ENCODE measurements at places on chromosomes 3 and 15.
A peak's percentile ranks its signal among the peaks of the same experiment; 100 is the strongest.

GRCh38 chr3:121660356-121661171 lies at the start of gene HCLS1:
Gene HCLS1, minus strand, starts transcription at chr3:121660903. Its CDS starts 2,556 bp downstream, at chr3:121658347.
- DNase-seq: peak; percentile 68

DNA sequence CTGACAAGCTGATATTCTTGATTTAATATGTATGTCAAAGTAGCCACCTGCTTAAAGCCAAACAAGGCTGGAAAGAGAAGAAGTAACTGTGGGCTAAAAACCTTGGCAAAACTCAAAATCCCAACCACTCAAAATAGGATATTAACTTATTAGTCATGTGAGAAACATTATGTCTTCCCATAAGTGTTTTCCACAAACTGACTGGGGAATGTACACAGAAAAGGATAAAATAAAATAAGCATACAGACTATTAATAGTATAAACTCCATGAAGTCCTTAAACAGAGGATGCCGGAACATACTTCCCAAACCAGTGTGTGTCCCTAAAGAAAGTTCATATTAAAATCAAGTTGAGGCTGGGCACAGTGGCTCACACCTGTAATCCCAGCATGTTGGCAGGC lies 263.7 kb upstream of the THBS1 start:
- DNase-seq: no peak

DNA sequence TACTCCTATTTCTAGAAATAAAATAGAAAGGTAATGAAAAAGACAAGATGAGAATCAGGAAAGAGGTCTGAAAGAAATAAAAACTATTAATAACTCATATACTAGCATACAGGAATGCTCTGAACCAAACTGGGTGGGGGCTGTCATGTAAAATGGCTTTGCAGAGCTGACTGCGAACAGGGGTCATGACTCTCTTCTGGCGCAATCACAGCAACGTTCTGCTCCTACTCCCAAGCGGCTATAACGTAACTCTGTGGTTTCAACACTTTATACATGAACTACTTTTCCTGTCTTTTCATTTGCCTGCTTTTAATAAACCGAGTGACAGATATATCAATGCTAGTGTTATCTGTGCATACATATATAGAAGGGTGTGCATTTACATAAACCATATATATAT lies 116.7 kb downstream of the DLG1 start:
- DNase-seq: no peak

- no peak for DNase-seq
These were observed 399.2 kb upstream of the CNTN4 start for GRCh38 chr3:1699361-1699920.

DNA sequence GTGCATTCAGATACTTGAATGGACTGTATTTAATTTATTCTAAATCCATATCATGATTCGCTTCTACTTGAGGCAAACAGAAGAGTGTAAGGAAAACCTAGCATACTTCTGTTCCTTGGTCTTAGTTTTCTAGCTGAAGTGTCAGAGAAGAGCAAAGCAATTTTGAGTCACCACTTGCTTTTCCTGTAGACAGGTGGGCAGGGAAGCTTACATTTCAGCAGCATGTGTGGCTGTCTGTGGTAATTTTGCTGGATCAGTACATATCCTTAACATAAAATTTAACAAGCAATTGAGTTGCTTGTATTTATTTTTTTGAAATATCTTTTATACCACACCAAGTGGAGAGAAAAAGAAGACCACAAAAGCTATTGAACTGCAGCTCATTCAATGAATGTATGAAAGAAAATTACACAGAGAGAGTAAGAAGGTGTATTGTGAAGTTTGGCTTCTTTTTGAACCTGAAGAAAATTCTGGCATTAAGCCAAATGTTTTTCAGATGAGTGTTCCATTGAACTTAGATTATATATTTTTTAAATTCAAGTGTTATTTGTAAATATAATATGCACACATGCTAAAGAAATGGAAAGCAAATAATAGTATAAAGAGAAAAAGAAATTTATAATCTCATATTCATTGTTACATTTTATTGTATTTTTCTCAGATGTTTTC lies 747.6 kb downstream of the NAALADL2 start:
- DNase-seq: no peak

DNA sequence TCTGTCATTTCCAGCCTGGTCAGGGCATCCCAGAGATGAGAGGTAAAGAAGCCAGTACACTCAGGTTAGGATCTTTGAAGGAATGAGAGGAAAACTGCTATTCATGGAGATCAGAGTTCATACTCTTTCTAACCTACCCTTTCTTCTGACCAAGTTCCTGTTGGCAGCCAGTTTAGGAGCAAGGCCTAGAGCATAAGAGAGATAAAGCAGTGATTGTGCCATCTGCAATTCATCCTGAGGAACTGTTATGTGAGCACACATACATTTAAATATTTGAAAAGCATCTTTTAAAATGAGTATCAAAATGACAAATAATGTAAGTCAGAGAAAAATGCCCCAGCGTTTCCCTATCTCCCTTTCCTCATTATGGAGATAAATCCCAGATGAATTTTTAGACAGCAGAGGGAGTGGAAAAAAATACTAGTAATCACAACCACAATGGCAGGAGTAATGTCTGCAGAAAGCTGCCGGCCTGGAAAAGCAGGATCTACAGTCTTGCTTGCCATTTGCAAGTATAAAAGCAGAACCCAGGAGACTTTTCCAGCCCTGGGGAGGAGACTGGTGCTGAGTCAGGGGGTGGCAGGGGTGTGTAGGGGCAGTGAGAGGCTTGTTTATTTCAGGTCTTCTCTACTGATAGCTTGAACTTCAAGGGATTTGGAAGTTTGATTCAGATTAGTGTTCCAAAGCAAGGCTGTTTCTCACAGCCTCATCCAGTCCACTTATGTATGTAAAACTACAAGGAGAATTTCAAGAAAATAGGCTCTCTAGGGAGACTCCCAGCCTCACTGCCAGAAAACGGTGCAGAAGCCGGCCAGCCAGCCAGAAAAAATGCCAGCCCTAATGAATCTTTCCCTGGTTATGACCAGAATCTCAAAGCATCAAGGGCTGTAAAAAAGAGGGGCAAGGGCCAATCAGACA lies 1052.4 kb downstream of the TUSC7 start:
- no peak for DNase-seq

DNA sequence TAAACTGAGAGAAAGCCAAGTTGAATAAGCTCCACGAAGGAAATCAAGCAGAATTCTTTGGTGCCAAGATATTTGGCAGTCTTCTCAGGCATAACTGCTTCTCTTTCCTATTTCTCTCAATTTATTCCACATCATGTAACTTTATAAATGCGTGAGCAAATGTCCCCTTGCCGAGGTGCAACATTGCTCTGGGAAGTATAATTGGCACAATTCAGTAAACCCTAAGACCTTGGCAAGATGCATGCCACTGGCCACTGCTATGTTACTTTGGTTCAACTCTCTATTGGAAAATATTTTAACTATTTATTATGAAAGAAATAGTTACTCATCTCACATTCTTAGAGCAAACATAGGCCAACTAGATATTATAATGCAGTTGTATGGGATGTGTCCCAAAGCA lies 170.2 kb downstream of the SUCNR1 start:
- no peak for DNase-seq

DNA sequence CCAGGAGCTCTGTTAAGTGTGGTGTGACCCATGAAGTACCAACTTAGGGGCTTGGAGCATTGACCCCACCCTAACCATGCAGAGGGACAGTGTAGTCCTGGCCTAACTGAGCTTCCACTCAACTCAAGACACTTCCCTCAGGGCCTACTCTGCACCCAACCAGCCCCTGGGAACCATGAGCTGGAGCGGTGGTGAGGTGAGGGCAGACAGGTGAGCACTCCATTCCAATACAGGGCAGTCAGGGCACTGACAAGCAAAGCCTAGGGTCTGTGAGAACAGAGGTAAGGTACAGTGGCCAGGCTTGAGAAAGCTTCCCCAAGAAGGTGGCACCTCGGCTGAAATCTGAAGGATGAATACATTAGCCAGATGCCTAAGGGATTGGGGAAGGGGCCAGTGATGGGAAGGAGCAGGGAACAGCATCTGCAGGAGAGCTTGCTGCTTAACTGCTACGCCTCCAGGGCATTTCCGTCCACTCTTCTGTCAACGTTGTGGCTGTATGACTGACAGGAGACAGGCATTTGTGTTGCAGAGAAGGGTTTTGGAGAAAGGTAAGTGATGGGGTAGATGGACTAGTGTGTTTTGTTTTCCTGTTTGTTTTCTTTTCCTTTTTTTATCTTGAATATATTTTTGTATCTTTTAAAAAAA lies 243.5 kb upstream of the TRIM42 start:
- no peak for DNase-seq

DNA sequence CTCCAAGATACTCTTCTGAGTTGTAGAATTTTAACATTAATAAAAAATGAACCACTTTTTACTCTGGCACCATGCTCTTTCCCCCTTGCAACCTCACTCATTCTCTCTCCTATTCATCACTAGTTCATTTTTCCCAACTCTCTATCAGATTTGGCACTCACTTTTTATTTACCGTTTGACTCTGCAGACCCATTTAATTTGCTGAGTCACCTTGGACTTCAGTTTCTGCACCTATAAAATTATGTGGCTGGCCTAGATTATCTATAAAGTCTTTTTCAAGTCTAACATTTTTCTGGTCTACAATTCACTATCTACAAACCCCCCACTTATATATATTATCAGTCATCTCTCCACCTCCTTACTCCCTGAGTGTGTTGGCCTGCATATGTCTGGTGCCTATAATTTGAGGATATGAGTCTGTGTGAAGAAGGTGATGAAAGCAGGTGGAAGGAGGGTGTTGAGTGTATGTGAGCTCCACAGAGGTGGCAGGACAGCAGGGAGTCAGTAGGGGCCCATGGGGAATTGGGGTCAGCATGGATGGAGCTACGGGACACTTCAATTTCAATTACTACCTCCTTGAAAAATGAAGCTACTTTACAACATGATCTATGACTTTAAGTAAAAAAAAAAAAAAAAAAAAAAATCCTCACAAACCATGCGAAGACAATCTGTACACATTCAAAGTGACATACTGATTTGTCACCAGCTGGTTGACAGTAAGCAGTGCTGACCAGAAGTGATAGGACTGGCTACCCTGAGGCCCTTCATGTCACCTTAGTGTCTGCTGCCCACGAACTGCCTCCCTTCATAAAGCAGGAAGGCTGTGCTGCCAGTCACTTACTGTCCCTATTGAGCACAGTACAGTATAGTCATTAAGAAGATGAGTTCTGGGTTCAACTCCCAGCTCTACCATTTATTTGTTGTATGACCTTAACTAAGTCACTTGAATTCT lies 334.2 kb upstream of the IL12A start:
- no peak for DNase-seq

DNA sequence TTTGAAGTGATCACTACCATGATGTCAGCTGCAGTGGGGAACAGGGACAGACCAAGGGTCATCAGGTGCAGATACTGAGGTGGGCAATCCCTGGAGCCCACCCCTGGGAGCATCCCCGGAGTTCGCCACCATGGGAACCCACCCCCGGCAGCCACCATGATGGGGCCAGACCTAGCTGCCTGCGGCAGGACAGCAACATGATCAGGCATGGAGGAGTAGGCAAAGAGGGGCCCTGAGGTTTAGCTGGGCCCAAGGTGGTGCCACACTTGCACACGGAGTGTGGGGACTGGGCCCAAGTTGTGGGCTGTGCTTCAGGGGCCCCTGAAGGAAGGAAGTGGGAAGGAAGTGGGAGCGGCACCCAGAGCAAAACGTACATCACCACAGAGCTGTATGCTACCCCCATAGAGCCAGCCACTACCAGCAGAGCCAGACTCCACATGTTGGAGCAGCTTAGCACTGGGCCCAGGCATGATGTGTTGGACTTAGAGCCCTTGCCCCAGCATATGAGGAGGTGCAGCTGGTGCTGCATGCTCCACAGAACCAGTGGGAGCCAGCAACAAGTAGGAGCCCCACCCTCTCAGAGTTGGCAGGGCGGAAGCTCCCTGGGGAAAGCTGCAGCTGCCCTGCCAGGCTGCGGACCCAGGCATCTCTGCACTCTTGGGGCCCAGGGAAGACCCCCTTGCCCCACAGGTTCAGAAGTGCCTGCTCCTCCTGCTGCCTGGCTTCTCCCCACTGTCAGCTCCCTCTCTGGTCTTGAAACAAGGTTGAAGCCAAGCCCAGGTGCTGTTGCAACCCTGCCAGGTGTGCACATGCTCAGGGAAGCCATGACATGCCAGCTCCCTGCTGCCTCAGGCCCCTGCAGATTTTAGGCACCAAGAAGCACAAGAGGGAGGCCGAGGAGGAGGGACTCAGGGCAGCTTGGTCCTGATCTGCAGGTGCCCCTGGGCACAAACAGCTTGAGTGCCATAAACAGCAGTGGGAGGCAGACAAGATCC lies 515.3 kb downstream of the ZBBX start:
- DNase-seq: no peak

DNA sequence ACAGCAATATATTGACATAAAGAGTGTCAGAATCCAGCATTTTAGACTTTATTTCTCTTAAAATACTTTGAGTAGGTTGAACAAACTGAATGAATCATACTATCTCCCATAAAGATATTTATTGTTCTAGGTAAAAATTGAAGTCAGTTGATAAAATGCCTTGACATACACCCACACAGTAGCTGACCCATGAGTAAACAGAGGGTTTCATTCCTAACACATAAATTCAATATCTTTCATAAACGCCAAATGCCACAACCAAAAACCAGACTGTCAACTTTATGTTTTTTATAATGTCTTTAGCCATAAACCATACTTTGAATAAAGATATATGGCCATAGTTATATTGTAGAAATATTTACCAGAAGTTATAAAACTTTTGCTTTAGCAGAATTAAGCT lies 742.4 kb downstream of the NAALADL2 start:
- no peak for DNase-seq

DNA sequence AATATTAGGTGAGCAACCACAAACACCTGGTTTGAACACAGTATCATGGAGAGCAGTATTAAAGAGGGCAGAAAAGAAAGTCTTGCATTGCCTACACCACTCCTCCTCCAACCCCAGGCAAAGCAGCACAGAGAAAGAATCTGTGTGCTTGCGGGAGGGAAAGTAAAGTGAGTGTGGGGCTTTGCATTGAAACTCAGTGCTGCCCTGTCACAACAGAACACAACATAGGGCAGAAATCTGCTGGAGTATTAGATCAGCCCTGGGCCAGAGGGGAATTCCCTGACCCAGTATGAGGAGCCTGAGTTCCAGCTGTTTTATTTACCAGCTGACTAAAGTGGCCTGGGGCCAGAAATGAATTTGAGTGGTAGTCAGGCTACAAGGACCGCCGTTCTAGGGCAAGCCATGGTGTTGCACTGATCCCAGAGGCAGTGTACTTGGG lies 75.5 kb downstream of the SPATA16 start:
- no peak for DNase-seq

GRCh38 chr3:123453675-123454074 lies 4.8 kb upstream of the ADCY5 start:
- DNase-seq: no peak

DNA sequence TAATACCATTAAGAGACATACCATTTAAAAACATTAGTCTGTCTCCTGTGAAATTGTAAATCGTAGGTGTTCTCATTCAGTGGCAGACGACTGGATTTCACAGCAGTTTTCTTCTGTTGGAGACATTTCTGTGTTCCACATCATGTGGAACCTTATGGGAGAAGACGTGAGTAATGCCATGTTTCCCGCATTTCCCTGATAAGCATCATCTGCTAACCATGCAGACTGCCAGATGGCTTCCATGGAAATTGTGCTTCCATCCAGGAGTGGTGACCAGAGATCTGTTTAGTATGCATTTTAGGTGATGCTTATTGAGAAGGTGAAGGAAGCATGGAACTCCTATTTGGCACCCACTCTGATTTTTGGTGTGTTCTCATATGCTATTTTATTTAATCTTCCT lies 28.4 kb upstream of the ST3GAL6 start:
- DNase-seq: no peak

GRCh38 chr3:114900908-114901307 lies 246.2 kb downstream of the ZBTB20 start:
- no peak for DNase-seq

Measured in CD4-positive, alpha-beta T cell (primary cell).